SJCRH30 (cell line): ENCODE measurements at places on chromosomes 16 and 17.

GRCh38 chr16:50448522-50448921, 79.7 kb upstream of the BRD7 start:
- no peak for DNase-seq

DNA sequence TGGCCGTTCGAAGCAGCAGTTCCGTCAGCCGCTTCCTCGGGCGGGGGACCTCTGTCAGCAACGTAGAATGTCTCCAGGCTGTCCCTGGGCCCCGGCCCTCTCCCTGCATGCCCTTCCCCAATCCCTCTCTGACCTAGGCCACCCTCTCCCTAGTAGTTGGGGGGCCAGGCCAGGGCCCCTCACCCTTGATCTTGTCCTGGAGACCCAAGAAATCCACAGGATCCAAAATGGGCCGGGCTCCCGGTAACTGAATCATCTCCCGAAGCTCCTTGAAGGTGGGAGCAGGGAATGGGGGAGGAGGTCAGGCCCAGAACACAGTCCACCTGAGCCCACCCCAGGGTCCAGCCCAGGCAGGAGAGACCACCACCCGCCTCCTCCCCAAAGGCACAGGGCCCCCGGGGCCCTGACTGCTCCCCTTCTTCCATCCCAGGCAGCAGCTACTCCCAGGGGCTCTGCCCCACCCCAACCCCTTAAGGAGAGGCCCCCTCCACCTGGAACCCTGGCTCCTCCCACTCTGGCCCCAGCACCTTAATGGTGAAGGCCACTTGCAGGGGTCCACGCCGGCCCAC, 4.7 kb upstream of the GRIN2C start:
- no peak for DNase-seq

GRCh38 chr16:81921085-81921814, 90.0 kb downstream of the SDR42E1 start:
- DNase-seq, result no peak

- no peak for DNase-seq
Observed at GRCh38 chr16:57497121-57497520, 10.8 kb upstream of the DOK4 start.

- no peak for DNase-seq
Observed at GRCh38 chr16:15952265-15952711, 2.9 kb downstream of the ABCC1 start.

DNA sequence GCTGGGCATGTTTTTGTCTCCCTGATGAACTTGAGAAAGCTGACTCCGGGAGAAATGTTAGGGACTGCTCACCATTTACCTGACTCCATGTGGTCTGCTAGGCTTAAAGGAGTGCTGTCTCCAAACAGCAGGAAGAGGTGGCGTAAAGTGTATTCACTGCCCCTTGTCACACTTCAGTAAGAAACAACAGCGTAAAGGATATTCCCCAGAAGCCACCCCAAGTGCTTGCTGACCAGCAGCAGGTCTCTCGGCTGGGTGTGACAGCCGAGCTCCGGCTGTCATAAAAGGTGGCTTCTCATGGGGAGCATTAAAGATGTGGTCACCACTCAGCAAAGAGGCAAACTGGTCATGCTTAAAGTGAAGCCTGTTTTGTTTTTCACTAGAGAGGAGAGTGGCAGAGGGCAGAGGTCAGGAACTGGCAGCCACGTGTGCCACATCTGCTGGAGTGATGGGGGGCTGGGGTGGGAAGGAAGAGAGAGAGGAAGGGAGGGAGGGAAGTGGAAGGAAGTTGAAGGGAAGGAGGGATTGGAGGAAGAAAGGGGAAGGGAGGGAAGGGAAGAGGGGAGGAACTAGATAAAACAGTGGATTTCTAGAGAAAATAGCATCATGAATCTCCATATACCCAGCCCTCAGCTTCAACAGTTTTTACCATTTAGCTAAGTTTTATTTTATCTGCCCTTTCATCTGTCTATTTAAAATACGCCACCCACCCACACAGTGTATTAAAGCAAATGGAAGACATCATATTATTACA, 119.3 kb downstream of the CLEC16A start:
- no peak for DNase-seq

DNA sequence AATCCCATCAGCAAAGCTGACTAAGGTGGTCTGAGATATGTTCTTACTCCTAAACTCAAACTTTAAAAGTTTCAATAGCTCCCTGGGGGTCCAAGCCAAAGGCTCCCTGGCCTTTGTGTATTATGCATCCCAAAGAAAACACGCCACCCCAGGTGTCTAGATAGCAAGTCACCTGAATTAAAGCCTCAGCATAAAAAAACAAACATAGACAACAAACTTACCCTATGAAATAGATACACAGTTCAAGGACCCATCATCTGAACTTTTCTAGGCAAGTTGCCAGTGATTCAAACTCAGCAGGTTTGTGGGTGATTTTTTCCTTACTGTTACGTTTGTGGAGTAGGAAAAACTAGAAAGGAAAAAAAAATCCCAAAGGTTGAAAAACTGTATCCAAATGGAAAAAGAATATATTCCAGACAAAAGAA, 12.5 kb downstream of the CMTM3 start:
- no peak for DNase-seq

DNA sequence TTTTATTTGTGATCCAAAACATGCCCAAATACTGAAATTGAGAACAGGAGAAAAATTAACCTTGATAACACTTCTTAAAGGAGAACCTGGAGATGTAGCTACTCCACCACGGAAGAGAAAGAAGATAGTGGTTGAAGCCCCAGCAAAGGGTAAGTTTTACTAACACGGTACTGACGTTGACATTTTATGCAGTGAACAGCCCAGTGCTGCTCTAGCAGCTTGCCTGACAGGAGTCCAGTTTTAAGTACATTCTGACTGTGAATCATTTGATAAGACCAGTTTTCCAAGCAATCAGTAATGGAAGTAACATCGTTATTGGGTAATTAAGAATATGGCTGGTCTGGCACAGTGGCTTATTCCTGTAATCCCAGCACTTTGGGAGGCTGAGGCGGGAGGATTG, 6.5 kb downstream of the ORC6 start:
- DNase-seq, result no peak

- DNase-seq, result peak; percentile 22
Observed at GRCh38 chr17:45908460-45908859, 14.1 kb downstream of the MAPT start.

DNA sequence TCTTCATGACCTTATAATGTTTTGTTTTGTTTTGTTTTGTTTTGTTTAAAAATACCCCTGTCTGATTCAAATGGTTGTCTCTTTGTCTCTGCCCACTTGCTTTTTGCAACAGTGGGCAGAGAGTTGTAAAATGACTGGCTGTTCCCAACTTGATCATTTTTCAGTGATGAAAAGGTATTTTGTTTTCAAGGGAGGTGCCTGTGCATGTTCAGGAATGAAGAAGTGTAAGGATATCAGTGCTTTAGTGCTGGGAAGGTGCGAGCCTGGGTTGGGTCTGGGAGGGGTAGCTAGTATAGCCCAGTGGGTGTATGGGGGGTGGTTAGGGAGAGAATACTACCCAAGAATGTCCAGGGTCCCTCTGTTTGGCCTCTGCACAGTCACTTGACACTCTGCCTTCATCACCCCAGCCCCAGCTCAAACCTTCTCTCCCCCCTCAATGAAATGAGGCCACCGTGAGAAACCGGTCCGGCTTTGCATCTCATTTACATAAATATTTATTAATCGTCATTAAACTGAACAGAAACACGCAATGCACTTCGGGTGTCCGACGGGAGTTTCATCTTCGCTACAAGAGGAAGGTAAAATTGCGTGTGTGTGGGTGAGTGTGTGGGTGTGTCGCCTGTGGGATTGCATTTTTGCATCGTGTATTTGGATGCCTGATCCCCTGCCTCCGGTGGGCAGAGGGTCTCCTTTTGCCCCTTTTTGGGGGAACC, 4.3 kb downstream of the NEUROD2 start:
- no peak for DNase-seq

DNA sequence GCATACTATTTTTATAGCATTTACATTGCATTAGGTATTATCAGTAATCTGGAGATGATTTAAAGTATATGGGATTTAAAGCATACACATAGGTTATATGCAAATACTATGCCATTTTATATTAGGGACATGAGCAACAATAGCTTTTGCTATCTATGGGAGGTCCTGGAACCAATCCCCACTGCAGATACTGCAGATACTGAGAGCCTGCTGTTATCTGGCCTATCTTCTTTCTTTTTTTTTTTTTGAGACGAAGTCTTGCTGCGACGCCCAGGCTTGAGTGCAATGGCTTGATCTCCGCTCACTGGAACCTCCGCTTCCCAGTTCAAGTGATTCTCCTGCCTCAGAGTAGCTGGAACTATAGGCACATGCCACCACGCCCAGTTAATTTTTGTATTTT, 37.4 kb downstream of the STH start:
- DNase-seq, result no peak

DNA sequence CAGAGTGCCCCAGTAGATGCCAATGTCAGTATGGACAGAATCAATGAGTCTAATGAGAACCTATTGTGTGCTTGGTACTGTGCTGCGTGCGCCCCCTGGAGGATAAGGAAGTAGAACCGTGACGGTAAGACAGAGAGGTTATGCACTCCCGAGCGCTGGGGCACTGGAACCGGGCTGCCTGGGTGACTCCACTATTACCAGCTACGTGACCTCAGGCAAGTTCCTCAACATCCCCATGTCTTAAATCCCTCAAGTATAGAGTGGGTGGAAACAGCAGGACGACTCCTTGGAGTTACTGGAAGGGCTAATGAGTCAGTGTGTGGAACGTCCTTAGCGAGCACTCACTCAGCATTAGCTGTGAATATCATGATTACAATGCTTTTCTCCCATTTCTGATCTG, 16.2 kb downstream of the CHST4 start:
- peak; percentile 70 for DNase-seq

DNA sequence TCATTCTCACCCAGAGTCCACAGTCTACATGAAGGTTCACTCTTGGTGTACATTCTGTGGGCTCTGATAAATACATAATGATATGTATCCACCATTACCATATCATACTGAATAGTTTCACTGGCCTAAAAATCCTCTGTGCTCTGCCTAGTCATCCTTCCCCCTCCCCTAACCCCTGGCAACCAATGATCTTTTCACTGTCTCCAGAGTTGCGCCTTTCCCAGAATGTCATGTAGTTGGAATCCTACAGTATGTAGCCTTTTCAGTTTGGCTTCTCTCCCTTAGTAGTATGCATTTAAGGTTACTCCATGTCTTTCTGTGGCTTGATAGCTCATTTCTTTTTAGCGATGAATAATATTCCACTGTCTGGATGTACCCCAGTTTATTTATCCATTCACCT, 101.3 kb downstream of the NOG start:
- DNase-seq, result no peak

DNA sequence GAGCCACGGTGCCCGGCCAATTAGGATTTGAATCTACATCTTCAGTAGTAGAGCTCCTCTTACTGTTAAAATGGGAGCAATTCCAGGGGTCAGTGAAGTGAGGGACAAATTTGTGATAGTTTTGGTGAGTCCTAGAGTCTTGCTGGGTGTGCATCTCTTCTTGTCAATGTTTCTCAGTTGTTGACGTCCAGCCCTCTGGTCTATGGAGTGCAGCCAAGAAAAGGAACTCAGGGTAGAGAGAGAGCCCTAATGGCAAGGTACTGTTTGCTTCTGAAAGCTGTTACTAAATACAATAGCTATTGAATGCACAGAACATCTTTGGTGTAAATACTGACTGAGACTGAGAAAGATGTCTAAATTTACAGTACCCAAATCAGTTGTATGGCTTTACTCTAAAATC, 282.5 kb upstream of the SALL1 start:
- no peak for DNase-seq

DNA sequence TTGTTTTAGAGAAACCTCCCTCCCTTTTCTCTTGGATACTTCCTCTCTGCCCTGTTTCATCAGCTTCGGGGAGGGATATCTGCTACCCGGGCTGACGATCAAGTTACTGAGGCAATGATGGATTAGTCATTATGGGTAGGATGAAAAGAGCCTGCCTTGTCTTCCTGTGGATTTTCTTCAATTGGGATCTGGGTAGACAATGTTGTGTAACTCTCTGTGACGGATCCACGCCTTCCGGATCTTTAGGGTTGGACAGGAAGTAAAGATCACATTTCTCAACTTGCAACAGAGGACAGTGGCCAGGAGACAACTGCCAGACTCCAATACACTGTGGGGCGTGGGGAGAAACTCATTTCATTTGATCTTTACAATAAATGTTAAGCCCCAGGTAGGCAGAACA, 11.3 kb upstream of the CHST6 start:
- no peak for DNase-seq

DNA sequence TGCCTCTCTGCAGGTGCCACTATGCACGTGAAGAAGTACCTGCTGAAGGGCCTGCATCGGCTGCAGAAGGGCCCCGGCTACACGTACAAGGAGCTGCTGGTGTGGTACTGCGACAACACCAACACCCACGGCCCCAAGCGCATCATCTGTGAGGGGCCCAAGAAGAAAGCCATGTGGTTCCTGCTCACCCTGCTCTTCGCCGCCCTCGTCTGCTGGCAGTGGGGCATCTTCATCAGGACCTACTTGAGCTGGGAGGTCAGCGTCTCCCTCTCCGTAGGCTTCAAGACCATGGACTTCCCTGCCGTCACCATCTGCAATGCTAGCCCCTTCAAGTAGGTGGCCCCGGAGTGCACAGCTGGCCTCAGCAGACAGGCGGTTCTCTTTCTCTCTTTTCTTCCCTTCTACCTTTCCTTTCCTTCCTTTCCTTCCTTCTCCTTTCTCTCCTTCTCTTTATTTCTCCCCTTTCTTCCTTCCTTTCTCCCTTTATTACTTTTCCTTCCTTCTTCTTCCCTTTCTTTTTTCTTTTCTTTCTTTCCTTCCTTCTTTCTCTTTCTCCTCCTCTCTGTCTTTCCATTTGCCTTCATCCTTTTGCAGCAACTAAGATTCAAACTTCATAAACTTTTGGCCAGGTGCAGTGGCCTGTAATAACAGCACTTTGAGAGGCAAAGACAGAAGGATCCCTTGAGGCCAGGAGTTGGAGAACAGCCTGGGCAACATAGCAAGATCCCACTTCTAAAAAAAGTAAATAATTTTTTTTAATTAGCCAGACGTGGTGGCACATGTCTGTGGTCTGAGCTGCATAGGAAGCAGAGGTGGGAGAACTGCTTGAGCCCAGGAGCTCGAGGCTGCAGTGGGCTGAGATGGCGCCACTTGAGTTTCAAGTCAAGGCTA, 46.7 kb downstream of the SCNN1B start:
- no peak for DNase-seq

DNA sequence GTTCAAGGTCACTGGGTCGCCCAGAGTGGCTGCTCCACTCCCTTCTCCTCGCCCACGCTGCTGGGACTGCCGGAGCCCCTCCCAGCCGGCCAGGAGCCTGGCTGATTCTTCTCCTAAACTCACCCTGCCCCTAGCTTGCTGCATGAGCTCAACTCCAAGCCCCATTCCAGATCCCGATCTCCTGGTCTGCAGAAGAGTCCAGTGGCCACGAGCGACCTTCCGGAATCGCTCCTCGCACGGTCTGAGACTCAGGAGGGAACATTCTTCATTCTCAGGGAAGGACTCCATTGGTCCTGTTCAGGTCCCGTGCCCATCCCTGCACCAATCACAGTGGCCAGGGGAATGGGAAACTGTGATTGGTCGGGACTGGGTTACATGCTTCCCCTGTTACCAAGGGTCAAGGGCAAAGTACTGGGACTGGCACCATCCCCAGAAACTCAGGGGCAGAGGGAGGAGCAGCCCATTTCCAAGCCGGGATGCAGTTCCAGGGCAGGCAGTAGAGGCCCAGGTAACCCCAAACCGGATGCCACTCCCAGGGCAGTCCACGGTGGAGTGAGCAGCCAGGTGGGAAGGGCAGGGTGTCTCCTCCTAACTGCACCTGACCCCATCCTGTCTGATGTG, 24.5 kb upstream of the CIBAR2 start:
- DNase-seq, result peak; percentile 97

- DNase-seq, result no peak
Observed at GRCh38 chr17:2037155-2037554, 4.7 kb upstream of the OVCA2 start.
